Stimulated activated CD8-positive, alpha-beta memory T cell treated with anti-CD3 and anti-CD28 coated beads, Interleukin-15, amount 100 ng/mL, for 24 hours (primary cell): ENCODE measurements at places on chromosomes 6 and 20.

- no peak for DNase-seq
Measured at GRCh38 chr6:163712566-163712961, 298.0 kb downstream of the QKI start.

- no peak for DNase-seq
Measured at GRCh38 chr6:159853754-159854153, 37.0 kb upstream of the MAS1 start.

- DNase-seq, result no peak
Measured at GRCh38 chr6:152170702-152171667, 363.5 kb downstream of the ESR1 start.

DNA sequence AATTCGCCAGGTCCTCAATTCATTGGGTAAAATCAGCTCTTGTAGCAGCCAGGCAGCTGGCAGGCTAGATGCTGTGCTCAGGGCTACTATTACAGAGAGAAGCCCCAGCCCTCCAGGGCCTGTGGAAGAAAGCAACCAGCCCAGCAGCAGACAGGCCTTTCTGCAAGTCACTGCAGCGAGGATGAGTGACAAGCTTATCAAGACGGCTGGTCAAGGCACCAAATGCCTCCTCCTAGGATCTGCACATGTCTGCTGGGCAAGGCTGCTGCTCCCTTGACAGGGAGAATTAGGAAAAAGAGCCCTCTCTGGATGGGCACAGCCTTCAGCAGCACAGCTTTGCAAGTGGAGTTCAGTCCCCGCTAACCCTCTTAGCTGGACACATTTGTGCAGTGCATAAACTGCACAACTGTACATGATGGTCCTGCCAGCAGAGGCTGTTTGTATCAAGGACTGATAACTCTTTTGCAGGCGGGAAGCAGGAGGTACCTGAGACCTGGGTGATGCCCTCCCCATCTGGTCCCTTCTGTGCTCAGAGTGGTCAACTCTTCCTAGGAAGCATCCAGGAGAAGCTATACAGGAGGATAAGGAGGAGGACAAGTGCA is 89.9 kb downstream of the CDC5L start:
- DNase-seq, result no peak

DNA sequence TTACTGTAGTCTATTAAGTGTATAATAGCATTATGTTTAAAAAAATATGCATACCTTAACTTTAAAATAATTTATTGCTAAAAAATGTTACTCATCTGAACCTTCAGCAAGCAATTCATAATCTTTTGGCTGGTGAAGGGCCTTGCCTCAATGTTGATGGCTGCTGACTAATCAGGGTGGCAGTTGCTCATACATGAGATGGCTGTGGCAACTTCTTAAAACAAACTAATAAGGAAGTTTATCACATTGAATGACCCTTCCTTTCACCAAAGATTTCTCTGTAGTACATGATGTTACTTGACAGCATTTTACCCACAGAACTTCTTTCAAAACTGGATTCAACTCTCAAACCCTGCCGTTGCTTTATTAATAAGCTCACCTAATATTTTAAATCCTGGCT is 84.0 kb downstream of the TASP1 start:
- no peak for DNase-seq

DNA sequence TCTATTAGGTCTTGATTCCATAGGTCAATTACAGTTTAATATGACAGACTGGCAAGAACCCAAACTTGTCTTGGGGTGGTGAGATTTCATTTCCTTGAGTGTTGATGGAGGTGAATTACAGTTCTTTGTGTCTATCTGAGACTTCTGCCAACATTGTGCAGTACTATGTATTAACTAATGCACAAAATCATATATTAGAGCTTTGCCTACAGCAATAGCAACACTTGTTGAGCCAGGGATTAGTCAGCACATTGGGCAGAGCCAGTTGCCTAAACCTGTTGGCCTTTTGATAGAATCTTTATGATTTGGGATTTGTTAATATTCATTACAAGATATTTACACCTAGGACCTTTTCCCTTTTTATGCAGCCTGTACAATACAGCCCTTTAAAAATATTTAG is 135.3 kb upstream of the CENPW start:
- no peak for DNase-seq

DNA sequence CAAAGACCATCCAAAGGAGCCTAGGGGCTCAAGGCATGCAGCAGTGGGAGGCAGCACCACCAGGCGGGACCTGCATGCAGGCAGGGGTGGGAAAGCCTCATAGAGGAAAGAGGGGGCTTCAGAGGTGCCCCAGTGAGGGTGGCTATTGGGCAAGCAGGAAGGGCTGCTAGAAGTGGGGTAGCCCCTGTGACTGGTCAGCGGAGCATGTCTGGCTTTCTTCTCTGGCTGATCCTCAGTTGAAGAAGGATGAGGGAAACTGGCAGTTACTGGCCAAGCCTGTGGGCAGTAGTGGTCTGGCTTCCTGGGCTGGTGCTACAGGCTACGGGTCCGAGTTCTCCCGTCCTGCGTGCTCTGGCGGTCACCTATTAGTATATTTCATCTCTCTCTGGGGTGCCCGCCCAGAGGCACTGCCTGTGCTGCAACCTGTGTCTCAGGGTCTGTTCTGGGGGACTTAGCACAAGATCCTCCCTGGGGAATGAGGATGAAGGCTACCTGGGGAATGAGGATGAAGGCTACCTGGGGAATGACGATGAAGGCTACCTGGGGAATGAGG is 35.9 kb upstream of the CST7 start:
- no peak for DNase-seq

DNA sequence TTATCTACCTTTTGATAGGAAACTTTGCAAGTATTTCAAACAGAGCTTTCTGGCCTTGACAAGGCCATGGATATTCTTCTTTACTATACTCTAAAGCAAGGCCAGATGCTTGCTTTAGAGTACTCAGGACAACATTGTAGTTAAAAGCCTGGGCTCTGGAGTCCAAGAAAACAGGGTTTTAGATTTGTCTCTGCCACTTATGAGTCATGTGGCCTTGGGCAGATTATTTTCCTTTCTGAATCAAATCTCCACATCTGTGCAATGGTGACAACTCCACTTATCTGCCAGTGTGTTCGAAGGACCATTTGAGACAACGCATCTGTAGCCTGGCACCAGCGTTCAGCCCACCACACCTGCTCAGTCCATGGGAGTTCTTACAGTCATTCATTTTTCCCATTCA is 265.9 kb upstream of the RIN2 start:
- DNase-seq, result no peak

- no peak for DNase-seq
Measured at GRCh38 chr6:160115421-160115820, 6.2 kb upstream of the SLC22A1 start.

- no peak for DNase-seq
Measured at GRCh38 chr20:32019563-32020463, 9.6 kb downstream of the CCM2L start.

DNA sequence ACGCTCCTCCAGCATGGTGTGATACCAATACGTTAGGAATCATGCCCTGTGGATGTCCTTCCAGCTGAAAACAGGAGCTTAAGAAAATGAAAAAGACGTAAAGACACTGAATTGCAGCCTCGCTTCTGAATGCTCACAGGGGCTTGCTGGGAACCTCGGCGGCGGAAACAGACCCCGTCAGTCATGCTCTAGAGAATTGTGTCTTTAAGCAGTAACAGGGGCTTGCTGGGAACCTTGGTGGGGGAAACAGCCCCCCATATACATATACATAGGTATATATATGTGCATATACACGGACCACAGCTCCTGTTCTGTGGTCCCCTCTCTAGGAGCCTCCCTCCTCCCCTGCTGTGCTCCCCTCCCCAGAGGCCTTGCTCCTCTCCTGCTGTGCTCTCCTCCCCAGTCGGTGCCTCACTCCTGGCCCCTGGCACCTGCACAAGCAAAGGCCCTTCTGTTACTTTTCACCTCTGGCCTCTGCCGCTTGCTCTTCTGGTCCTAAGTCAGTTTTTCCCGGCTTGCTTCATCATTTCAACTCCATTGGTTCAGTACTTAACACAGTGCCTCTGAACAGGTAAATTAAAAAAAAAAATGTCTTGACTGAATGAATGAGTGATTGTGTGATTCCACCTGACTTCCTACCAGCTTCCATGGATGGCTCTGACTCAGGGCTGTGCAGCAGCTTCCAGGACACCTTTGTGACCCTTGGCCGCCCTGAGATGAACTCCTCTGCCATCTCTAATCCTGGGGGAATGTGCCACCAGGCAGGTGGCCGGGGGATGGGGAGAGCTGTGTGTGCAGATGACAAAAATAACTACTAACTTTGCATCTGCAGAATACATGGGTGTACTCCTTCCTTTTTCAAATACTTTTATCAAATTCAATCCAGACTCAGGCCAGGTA is 246.1 kb downstream of the SMOC2 start:
- DNase-seq, result no peak

- no peak for DNase-seq
Measured at GRCh38 chr6:1200409-1201101, 111.3 kb upstream of the FOXQ1 start.

DNA sequence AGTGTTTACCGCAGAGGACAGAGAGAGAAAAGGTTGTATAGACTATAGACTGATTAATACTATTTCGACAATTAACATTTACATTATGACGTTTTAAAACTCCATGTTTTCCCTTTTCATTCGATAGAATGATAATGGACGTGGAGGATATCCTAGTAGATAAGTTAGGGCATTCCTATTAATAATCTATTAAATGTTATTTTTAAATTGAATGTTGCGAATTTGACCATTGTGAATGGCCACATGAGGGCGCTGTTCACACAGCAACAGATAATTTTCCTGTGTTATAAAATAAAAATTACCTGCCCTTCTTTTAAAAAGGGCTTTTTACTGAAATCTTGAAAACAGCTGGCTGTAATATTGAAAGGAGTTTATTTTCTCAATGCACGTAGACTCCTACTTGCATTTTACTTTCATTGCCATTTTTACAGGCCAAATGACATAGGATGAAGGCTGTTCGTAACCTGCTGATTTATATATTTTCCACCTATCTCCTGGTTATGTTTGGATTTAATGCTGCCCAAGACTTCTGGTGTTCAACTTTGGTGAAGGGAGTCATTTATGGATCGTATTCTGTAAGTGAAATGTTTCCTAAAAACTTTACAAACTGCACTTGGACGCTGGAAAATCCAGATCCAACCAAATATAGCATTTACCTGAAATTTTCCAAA is 3.3 kb downstream of the ADGRB3 start:
- no peak for DNase-seq

GRCh38 chr6:34391786-34392496 is 528 bp downstream of the NUDT3 start:
- peak; percentile 45 for DNase-seq

DNA sequence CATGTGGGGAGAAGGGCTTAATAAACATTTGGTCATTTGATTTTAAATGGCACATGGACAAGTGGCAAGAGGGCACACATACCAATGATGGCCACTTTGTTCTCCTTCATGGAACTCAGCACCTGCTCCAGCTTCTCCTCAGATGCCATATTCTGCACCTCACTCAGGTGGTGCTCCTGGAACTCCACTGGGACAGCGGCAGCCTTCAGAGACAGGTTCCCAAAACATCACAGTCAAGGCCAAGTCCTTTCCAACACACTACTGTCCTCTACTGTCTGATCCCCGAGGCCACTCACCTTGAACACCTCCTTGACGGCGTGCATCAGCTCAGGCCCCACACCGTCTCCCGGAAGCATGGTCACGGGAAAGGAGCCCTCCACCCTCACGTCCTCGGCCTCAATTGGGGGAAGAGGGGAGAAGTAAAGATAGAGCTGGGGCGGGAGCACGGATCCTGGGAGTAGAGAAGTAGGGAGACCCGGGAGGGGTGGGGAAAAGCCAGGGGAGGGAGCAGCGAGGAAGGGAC is 591 bp downstream of the IDH3B start:
- no peak for DNase-seq

DNA sequence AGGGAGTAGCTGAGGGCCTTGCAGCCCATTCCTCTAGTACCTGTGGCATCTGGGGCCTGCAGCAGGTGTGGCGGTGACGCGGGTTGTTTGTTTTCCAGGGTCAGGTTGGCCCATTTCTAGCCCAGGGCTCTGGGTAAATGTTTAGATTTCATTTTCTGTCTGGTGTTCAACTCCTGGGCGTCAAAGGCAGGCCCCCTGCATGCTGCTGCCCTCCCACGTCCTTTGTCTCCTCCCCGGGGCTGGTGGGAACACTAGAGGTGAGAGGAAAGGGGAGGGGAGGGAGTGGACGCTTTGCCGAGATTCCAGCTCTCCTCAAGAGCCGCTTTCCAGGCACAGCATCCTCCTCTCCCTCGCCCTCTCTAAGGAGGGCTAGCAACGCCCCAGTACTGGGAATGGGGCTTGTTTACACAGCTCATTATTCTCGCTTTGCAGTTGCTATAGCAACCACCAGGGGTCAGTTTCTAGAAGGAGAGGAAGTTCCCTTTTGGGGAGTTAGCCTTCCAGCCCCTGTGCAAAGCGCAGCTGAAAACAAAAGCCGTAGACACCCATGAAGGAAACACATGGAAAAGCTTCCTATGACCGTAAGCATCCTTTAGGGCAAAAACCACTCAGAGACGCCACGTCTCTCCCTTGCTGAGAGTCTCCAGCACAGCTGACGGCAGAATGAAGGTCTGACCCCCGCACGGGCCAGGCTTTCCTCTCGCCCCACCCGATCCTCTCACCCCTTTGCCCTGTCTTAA is 170.6 kb downstream of the LY86 start:
- no peak for DNase-seq

DNA sequence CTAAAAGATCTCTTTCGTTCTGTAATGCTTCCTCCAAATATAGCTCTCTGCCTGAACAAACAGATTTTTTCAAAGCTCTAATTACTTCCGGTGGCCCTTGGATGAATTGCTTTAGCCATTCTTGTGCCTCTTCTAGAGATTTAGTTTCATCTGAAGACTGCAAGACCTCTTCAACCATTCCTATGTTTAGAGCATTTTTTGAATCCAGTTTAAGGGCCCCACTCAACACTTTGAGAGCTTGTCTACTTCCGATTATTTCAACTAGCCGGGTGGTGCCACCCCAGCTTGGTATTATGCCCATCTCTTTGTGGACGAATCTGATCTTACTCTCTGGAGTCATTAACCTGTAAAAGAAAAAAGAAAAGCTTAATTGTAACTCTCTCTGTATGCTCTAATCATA is 23.3 kb downstream of the RNF146 start:
- no peak for DNase-seq

GRCh38 chr20:56372850-56373249 is 14.1 kb downstream of the FAM210B start:
- no peak for DNase-seq

- no peak for DNase-seq
Measured at GRCh38 chr20:61303675-61304074, 51.6 kb downstream of the CDH4 start.

DNA sequence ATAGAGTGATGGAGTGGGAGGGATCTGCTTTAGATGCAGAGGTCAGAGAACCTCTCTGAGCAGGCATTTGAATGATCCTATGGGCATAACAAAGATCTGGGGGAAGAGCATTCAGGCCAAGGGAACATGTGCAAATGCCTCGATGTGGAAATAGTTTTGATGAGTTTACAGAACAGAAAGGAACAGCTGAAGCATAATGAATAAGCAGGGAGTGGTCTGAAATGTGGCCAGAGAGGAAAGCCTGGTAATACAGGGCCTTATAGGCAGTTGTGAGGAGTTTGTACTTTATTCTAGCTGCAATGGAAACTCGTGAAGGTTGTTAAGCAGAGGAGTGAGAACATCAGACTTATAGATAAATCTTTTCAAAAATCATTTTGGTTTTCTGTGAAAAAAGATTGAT is 33.0 kb upstream of the ME1 start:
- no peak for DNase-seq
